Cardiac ventricle fibroblast (primary cell): ENCODE measurements at places on chromosomes 2 and 18. TPM values are rescaled to one million over a fixed set of nuclear protein-coding genes. Genes with fewer than 3 reads are reported as not detected.

Gene PTPRM
- total RNA-seq: 60.3 and 71.2 TPM in 2 replicates

Gene SLC9A2
- not detected in 2 replicates for total RNA-seq

Gene IL18R1
- total RNA-seq: 13.1 and 31.8 TPM in 2 replicates

Gene KCTD1
- 10.1 and 15.4 TPM in 2 replicates for total RNA-seq

Gene ALPI
- not detected in 2 replicates for total RNA-seq

Gene ACMSD
- not detected in 2 replicates for total RNA-seq

Gene EPB41L3
- total RNA-seq: 20.2 and 29.3 TPM in 2 replicates

Gene PSMA8
- total RNA-seq: not detected in 2 replicates

Gene MC5R
- not detected in 2 replicates for total RNA-seq

Gene ALPG
- not detected in 2 replicates for total RNA-seq

Gene STPG4
- total RNA-seq: 0.20 TPM in 1 of 2 replicates, not detected in the other

Gene SMYD1
- total RNA-seq: not detected in 2 replicates

Gene DLX2
- total RNA-seq: 0.06 TPM in 1 of 2 replicates, not detected in the other

Gene DNAJC5G
- not detected in 2 replicates for total RNA-seq

Gene HOXD13
- total RNA-seq: not detected in 2 replicates

Gene CFAP221
- not detected in 2 replicates for total RNA-seq

Gene RAD51AP2
- total RNA-seq: not detected in 2 replicates

Gene DSG4
- not detected in 2 replicates for total RNA-seq

Gene NEU2
- not detected in 2 replicates for total RNA-seq
